ENCODE measurements at places on chromosomes 3 and 15. TPM values are rescaled to one million over a fixed set of nuclear protein-coding genes. Genes with fewer than 3 reads are reported as not detected.

Gene KCTD6
- 14.8 TPM for total RNA-seq

Gene GOLGA8S
- 0.81 TPM for total RNA-seq

GRCh38 chr3:42096796-42097565 is 5.8 kb downstream of the TRAK1 start:
- H3K4me1 ChIP-seq: peaks cover 5% of the 10 kb centered on the region
- no peaks in the 10 kb centered on the region for H3K27me3 ChIP-seq
- H3K36me3 ChIP-seq: peaks cover 2% of the 10 kb centered on the region
- H3K4me3 ChIP-seq: no peak overlapping the region

GRCh38 chr3:129313665-129314385 is 35.2 kb downstream of the HMCES start:
- peak overlapping the region; percentile 27 for H3K27ac ChIP-seq
- H3K4me1 ChIP-seq: peaks cover 6% of the 10 kb centered on the region

All from progenitor cell of endocrine pancreas (in vitro differentiated cells).